ENCODE measurements at places on chromosomes 4 and X. TPM values are rescaled to one million over a fixed set of nuclear protein-coding genes. Genes with fewer than 3 reads are reported as not detected.

GRCh38 chr4:56326363-56326762 is 60.9 kb downstream of the AASDH start:
- DNase-seq = no peak

DNA sequence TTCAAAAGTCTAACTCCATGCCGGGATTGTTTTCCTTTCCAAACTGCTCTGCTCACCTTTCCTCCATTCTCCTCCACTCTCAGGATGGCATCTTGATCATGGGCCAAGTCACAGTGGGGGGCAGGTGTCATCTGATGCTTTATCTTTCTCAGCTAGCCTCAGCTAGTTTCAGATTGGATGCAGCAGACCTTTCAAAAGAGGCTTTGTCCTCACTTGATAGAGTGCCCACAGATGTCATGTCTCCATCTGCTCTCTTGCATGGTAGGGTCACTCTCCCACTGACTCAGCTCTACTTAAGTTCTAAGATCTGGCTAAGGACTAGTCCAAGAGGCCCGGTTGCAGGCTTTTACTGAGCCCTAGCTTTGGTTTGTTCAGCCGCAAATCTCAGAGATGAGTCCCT is 341.8 kb upstream of the GALNT7 start:
- no peak for DNase-seq

GRCh38 chrX:39293203-39293602 is 491.9 kb downstream of the MID1IP1 start:
- DNase-seq = no peak

- no peak for DNase-seq
These were observed 193.3 kb downstream of the ANKRD50 start for GRCh38 chr4:124519196-124519595.

DNA sequence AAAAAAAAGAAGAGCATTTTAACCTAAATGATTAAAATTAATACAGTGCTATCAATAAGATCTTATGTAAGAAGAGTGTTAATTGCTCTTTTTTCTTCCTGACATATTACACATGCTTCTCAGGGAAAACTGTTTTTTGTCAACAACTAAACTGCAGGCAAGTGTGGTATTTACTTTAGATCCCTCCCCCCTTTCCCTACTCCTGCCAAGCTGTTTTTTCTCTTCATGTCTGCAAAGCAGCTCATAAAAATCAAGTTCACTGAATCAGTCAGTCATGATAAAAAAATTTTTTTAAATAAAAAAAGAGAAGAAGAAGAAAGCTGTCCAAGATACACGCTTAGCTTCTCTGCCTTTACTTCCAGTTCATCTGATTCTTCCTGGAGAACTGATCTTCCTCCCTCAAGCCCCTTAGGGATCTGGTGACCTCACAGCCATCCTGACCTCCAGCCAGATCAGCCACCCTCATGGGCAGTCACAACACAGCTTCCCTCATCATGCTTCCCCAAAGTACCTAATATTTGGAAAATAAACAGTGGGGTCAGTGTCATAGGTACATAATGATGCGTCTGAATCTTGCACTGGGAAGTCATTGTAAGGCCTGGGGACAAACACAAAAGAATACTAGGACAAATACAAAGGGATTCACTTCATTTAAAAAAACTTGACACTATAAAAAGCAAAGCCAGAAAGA is 87.0 kb downstream of the ZNF827 start:
- no peak for DNase-seq

- no peak for DNase-seq
These were observed 54.3 kb downstream of the DCTD start for GRCh38 chr4:182862921-182863320.

- DNase-seq = no peak
These were observed 12.1 kb downstream of the TMEM156 start for GRCh38 chr4:39020130-39020529.

DNA sequence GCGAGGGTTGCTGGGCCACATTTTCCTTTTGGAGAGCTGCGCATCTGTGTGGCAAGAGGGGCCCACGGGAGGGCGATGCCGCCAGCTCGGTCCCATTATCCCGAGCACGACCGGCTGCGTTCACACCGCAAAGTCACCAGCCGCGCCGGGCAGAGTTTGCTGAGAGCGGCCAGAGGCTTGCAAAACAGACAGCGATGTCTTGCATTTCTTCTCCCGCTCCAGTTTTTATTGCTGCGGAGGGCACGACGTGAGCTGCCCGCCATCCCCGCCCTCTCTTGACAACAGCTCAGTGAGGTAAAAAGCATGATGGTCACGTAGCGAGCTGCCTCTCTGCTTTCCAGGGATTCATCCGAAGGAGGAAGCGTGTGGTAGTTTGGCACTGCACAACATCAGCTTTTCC is 102.1 kb upstream of the TENM3 start:
- no peak for DNase-seq

DNA sequence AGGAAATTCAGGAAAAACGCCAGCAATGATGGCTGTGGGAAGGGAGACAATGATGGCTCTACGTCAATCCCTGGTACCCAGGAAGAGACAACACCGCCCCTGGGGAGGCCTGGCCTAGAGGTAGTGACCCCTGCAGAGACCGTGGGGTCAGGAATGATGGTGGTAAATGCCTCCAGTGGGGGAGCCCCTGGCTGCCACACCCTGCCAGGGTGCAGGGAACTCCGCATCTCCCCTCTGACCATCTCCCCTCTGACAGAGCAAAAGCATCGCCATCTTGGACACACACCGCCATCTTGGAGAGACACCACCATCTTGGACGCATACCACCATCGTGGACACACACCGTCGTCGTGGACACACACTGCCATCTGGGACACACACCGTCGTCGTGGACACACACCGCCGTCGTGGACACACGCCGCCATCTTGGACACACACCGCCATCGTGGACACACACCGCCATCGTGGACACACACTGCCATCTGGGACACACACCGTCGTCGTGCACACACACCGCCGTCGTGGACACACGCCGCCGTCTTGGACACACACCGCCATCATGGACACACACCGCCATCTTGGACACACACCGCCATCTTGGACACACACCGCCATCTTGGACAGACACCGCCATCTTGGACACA is 9.9 kb downstream of the ASMTL start:
- DNase-seq = peak; percentile 25

- DNase-seq = no peak
These were observed 24.8 kb downstream of the PDGFC start for GRCh38 chr4:156946516-156947424.

DNA sequence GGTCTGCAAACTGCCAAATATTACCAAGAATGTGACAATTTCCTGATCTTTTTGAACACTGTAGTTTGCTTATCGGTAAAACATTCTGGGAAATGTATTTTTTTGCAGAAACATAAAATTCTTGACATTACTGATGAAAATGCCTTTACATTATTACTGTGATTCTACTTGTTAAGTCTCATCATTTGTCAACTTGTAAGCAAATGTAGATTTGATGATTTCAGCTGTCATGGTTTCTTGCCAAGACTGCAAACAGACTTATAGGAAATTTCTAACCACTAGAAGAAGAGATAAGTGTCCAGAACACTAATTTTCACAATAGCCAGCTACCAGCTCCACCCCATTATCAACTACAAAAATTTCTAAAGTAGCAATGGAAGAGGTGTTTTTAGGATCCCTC is 560.4 kb downstream of the STPG2 start:
- no peak for DNase-seq

- DNase-seq = no peak
These were observed 51.6 kb downstream of the SCFD2 start for GRCh38 chr4:53314252-53314651.

GAB3 gene
- 7.6 TPM for total RNA-seq

CTAG1A gene
- not detected for total RNA-seq

FGB gene
- total RNA-seq = not detected

F8A2 gene
- not detected for total RNA-seq

CWH43 gene
- not detected for total RNA-seq

SNCA gene
- total RNA-seq = 202 TPM

CNKSR2 gene
- total RNA-seq = 16.8 TPM

POU4F2 gene
- total RNA-seq = not detected
